ENCODE measurements at places on chromosomes 1 and 21.
A peak's percentile ranks its signal among the peaks of the same experiment; 100 is the strongest.

DNA sequence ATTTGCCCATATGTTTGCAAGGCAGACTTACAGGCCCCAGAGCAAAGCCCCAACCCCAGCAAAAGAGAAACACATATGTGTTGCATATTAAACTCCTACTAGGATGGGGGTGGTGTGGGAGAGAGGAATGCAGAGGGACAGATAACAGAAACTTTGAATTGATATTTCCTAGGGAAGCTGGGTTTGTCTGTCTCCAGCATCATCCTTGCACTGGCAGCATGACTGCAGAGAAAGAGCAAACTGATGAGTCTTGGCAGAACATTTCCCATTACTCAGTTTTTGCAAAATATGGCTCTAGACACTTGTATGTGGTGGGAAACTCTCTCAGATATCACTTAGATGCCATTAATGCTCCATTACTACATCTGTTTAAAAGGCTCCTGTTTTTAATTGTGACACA, 43.8 kb upstream of the MARK1 start:
- no peak for DNase-seq

- DNase-seq, result no peak
Observed at GRCh38 chr1:188261849-188262248, 1433.1 kb downstream of the PLA2G4A start.

DNA sequence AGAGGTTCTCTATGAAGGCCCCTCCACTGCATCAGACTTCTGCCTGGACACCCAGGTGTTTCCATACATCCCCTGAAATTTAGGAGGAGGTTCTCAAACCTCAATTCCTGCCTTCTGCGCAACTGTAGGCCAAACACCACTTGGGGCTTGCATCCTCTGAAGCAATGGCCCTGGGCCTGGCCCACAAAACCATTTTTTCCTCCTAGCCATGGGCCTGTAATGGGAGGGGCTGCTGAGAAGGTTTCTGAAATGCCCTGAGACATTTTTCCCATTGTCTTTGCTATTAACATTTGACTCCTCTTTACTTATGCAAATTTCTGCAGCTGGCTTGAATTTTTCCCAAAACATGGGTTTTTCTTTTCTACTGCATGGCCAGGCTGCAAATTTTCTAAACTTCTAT, 37.9 kb upstream of the PTPRC start:
- no peak for DNase-seq

DNA sequence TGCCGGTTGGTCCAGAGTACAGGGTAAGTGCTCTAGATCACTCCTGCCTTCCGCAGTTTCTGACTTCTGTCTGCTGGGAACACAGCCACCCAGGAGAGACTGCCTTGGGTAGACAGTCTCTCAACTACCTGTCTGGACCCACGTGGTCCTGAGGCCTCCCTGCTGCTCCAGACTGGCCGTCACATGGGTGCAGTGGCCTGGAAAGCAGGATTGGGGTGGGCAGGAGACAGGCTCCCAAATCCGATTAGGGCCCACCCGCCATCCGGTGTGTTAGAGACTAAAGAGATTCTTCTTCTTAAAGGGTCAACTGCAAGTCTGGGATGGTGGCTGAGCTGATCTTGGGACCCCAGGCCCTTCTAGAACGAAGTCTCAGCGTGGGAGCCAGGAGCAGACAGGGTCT, 105.5 kb downstream of the EBNA1BP2 start:
- no peak for DNase-seq

DNA sequence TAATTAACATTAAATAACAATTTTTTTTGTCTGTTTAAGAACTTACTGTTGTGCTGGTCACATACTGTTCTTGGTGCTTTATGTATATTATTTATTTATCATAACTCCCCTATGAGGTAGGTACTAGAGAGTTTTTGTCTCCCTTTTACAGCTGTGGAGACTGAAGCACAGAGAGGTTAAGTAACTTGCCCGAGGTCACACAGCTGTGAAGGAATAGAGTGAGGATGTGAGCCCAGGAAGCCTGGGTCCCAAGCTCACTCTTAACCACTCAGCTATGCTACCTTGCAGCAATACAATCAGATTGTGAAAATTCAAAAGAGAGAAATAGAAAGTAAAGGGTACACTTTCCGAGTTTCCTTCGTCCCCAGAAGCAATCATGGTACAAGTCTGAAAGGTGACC, 35.6 kb upstream of the FHAD1 start:
- no peak for DNase-seq

DNA sequence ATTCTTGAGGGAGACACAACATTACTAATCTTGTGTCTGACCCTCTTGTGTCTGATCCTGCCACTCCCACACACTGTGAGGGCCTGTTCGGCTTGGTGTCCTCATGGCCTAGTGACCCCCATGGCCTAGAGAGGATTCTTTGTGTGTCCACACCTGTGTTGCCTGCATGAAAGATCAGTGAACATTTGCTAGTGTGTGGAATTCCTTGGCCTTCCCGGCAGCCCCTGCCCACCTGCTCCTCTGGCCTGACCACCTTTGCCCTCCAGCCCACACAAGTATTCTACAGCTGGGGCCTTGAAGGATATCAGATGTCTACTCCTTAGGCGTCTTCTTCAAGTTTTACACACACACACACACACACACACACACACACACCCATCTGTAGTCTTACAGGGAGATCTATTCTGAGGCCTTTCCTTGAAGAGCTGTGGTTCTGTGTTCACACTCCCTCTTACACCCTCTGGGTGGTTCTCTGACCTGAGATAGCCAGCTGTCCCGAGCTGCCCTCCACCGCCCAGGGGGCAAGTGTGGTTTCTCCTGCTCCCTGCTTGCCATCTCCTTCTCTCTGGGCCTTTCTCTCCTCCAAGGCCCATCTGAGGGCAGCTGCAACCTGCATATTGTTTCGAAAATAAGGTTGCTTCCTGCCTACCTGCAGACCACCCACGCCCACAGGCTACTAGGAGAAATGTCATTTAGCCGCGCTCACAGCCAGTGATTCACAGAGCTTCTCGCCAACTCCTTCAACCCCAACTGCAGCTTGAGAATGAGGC, 45.4 kb downstream of the CD247 start:
- DNase-seq, result no peak

GRCh38 chr1:27397749-27398148, 5.3 kb downstream of the GPR3 start:
- DNase-seq, result no peak

- no peak for DNase-seq
Observed at GRCh38 chr1:154845879-154846278, 24.2 kb downstream of the KCNN3 start.

GRCh38 chr1:182615468-182616129, 11.4 kb upstream of the RGS16 start:
- DNase-seq, result no peak

DNA sequence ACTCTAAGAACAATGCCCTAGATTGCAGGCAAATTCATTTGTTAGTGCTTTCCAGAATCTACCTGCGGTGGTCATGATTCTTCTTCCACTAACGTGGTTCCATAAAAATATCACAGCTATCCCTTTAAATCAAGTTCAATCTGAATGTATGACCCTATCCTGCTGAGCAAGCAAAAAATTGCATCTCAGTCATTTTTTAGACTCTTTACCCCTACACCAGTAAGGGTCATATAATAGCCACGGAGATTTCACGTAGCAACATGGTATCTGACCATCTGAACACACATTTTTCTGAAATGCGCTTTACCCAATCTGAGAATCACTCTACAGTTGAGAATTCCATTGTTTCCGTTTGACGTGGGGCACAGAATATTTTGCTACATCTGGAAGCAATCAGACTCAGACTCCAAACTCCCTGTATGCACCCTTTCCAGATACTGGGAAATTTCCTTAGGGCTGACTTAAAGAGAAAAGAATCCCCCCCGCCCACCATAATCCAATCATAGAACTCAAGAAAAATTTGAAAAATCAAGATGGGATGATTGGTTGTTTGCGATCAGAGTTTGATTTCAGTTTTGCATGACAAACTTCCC, 699.2 kb upstream of the ZP4 start:
- DNase-seq, result no peak

- no peak for DNase-seq
Observed at GRCh38 chr1:213008564-213008963, 7.1 kb downstream of the ANGEL2 start.

DNA sequence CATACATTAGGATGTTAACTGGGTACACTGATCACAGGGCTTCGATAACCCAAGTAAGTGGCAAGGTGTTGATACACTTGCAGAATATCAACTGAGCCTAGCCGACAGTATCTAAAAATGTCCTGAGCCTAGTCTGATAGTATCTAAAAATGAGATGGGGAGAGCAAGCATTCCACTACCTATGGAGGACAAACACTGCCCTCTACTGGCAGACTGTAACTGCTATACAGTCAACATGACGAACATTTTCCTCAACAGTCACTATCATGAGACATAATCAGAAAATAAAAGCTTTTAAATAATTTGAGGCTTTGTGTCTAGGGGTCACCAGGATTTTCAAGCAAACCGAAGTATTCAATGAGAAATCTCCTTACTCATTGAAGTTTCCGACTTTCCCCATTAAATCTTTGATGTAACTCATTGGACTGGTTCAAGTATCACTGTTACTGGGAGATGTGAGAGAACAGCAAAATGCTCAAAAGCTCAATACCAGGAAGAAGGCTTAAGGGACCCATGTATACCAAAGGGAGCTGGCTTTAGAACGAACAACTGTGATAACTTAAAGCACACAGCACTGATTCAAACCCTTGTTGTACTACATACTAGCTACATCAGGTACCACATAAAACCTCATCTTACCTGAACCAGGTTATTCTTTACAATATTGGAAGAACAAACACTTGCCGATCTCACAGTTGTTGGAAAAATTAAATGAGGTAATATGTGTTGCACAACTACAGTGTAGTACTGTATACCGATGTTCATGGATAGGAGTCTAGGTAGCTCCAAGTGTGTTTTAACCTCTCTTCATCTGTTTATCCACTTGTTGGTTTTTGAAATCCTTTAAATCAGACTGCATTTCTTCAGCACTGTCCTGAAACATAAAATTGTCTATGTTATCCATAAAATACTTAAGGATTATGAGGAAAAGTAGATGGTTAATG, 31.1 kb upstream of the SLC45A3 start:
- DNase-seq, result peak; percentile 87

- DNase-seq, result no peak
Observed at GRCh38 chr1:54781023-54781723, 16.9 kb upstream of the PARS2 start.

DNA sequence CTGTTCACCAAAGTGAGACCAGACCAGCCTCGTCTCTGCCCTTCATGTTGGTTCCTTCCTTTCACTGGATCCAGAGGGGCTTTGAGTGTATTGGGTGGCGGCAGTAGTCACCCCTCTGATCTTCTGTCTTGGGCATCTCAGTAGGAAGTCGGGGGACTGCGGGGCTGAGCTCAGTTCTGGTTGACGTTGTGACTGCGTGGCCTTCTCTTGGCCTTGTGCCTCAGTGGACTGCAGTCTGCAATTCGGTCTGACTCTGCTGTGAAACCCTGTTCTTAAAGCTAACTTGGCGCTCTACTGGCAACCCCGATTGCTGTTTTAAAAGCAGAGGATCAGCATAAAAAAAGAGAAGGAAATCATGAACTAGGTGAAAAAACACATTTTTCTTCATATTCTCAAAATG, 56.7 kb downstream of the SLC37A1 start:
- DNase-seq, result no peak

DNA sequence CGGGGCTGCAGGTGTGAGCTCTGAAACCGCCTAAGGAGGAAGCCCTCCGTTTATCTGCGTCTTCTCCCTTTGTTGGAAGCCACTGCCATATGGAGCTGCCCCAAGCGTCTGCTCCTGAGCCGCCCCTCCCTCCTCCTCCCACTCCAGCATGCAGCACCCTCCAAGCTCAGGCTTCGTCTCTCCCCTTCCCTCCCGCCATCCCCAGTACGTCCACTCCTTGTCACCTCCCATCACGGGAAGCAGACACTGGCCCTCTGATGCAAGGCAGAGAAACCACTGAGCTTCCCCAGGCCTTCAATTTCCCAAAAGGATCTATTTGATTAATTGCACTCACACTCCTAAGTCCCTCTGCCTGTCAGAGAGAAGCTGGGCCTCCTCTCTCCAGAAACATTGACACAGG, 52.5 kb downstream of the NFASC start:
- DNase-seq, result no peak
